ENCODE measurements at places on chromosomes 7 and 10.

DNA sequence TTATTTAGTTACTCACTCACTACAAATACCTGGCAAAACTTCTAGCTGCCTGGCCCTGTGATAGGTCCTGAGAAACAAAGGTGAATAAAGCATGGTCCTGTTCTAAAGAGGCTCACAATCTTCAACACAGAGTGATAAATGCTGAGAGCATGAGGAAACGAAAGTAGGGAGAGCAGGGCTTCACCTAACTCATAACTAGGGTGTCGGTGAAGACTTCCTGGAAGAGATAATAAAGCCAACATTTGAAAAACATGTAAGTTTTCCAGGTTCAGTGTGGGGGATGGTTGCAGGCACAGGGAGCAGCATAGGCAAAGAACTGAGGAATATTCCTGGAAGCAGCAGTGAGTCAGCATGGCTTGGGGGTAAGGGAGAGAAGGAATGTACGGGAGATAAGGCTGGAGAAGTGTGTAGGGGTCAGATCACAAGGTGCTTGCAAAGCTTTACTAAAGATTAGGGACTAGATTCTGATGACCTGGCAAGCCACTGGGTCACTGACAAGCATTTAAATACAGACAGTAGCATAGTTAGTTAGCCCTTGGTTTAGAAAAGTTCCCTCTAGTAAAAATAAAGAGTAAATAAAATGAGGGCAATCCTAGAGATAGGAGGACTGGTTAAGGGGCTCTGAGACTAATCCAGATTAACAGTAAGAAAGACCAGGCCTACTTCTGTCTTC lies 5.1 kb downstream of the KEL start:
- no peak for DNase-seq

DNA sequence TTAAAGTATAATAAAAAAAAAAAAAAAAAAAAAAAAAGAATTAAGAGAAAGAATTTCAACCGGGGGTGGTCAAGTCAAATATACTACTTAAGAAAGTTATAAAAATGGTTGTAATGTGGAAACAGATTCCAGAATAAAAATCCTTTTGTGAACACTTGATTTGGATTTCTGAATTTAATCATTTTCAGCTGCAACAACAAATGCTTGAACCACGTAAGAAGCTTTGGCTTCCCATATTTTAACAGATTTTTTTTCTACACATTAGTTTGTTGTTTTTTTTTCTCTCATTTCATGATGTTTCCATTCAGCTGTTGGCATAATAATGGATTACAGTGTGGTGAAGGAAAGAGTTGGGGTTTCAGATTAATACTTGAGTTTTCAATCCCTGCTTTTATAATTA lies 137.3 kb upstream of the AGR3 start:
- DNase-seq = no peak

GRCh38 chr7:2093215-2093842 lies 139.4 kb downstream of the MAD1L1 start:
- no peak for DNase-seq

DNA sequence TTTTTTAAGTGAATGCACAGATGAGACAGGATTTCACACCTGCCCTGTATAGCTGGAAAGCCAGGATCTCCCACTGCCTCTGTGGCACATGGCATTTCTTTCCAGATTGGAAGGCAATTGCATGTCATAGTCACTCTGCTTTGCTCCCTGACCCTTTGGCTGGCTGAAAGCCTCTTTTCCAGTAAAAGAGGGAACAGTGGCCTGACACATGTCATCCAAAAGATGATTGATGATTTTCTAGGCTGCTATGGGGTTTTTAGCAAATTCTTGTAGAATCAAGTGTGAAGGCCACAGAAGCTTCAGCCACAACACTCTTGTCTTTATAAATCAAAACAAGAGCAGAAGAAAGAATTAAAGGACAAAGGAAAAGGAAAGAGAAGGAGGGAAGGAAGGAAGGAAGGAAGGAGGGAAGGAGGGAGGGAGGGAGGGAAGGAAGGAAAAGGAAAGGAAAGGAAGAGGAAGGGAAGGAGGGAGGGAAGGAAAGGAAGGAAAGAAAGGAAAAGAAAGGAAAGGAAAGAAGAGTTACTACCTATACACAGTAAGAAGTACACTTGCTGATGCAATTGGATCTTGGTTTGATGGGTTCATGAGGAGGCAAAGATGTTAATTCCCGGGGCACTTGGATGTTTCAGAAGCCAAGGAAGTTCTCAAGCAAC lies 158.9 kb upstream of the FRMD4A start:
- no peak for DNase-seq

DNA sequence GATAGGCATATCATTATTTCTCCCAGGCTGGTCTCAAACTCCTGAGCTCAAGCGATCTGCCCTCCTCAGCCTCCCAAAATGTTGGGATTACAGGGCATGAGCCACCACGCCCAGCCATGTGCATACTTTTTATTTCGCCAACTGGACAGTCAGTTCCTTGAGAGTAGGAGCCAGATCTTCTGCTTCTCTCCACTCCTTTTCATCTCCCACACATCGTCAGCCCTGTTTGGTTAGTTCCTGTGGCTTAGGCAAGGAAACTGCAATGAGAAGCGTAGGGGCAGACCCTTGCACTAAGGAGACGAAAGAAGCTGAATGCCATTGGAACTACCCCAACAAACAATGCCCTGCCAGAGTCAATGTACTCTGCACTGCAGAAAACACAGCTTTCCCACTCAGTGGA lies 178.2 kb downstream of the TRIL start:
- no peak for DNase-seq

DNA sequence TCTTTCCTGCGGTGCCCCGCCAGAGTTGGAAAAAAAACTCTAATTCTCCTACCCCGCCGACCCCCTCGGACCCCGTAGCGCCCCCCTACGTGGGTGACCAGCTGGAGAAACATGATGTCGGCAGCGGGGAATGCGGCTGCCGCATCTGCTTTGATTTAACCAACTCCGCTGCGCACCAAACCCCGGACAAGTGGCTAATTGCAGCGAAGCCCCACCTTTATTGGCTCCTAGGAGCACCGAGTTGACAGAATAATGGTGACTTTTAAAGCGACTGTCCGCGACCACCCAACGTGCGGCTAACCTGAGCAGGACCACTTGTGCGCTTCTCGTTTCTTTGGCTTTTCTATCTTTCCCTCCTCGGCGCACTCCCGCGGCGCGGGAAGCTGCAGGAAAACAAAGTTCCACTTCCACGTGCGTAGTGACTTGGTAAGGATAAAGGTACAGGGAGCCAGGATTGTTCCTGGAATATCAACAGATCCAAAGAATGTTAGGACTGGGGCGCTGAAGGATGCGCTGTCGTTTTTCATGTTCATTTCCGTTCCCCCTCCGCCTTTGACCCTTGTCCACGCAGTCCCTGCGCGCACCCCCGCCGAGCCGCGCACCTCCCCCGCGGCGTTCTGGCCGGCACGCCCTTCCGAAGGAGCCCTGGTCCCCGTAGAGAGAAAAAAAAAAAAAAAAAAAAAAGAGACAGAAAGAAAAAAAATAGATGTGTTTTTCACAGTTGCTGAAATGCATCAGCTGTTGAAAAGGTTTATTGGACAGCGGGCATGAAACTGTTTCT lies 1.4 kb downstream of the WNT16 start:
- no peak for DNase-seq

DNA sequence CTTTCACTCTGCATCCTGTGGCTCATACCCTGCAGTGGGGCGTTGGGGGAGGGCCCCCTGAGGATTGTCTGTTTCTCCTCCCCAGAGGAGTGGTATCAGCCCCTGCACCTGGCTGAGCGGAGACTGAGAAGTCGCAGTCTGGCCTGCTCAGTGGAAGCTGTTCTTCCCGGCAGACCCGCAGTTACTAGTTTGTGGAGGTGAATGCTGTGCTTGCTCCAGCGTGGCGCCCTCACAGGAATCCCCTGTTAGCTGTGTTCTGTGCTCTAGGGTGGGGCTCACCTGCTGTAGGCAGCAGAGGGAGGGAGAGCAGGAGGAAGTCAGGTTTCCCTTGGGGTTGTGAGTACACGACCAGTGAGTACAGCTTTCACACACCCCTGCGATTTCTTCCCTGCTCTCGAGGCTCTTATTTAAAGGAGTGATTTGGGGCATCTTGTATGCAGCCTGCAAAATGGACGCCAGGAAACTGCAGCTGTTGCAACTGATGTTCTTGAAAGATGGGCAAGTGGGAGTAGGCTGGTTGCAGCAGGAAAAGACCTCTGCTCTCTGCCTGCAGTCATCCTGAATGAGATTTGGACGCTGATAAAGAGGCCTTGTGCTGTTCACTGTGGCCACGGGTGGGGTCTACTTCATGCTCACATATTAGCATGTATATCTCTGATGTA lies 66.4 kb downstream of the HK1 start:
- DNase-seq = no peak

DNA sequence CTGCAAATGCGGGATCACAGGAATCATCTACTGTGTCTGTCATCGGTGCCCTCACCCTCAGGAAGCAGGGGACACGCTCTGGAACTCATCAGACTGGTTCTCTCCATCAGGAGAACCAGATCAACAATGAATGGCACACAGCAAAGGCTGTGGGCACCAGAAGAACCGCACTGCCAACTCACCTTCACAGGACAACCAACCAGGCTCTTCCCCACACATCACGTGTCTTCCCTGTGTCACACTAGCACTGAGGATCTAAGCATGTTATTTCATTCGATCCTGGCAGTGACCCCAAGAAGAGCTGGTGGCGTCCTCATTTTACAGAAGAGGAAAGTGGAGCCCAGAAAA lies 106.1 kb downstream of the TNS3 start:
- DNase-seq = no peak

- no peak for DNase-seq
These were observed 24.4 kb downstream of the TRUB1 start for GRCh38 chr10:114962441-114962840.

GRCh38 chr10:11140963-11141362 lies 123.3 kb downstream of the CELF2 start:
- no peak for DNase-seq

- DNase-seq = no peak
These were observed 168.7 kb upstream of the ITGB1 start for GRCh38 chr10:33126742-33127141.

DNA sequence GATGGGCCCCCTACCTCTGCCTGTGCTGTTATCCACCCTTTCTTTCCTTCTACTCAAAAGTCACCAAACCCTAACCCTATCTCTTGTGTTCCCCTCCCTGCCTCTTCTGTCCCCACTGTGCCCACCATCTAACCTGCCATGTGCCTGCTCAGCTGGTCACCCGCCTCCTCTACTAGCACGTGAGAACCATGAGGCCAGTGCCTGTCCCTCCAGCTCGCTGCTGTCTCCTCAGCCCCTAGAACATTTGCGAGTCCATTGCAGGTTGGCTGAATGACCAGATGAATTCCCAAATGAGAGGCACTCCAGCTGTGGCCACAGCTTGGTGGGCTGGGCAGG lies 129.0 kb downstream of the ARHGAP22 start:
- peak; percentile 42 for DNase-seq

- no peak for DNase-seq
These were observed 133.8 kb upstream of the ZNF92 start for GRCh38 chr7:65239707-65240352.

GRCh38 chr7:105306298-105306748 lies 82.4 kb downstream of the SRPK2 start:
- DNase-seq = no peak

GRCh38 chr7:91265693-91266066 lies 1.4 kb downstream of the FZD1 start:
- no peak for DNase-seq

- no peak for DNase-seq
These were observed 624.8 kb downstream of the GRID1 start for GRCh38 chr10:85741626-85742300.

GRCh38 chr7:50303335-50304128 lies 984 bp upstream of the IKZF1 start:
- no peak for DNase-seq

GRCh38 chr10:59433720-59434428 lies 71.5 kb upstream of the FAM13C start:
- no peak for DNase-seq

GRCh38 chr10:115093776-115094408 lies 727 bp downstream of the ATRNL1 start:
- DNase-seq = no peak

DNA sequence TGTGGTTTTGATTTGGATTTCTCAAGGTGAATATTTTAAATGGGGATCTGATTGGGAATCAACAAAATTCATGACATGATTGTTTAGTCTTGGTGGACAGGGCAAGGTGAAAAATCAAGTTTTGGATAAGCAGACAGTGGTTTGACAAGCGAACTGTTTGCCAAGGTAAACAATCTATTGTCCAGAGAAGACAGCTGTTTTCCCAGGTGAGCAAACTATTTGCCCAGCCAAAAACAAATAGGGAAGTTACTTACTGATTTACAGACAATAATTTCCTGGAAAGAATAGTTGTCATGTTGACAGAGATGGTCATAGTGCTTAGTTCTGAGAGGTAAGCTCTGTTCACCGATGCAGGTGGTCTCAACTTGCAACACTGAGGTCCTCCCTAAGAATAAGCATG lies 94.0 kb upstream of the STEAP1B start:
- no peak for DNase-seq

GRCh38 chr7:77315182-77315591 lies 101.0 kb downstream of the GSAP start:
- DNase-seq = no peak

- DNase-seq = no peak
These were observed 333.6 kb upstream of the MAGI2 start for GRCh38 chr7:79787096-79787495.

DNA sequence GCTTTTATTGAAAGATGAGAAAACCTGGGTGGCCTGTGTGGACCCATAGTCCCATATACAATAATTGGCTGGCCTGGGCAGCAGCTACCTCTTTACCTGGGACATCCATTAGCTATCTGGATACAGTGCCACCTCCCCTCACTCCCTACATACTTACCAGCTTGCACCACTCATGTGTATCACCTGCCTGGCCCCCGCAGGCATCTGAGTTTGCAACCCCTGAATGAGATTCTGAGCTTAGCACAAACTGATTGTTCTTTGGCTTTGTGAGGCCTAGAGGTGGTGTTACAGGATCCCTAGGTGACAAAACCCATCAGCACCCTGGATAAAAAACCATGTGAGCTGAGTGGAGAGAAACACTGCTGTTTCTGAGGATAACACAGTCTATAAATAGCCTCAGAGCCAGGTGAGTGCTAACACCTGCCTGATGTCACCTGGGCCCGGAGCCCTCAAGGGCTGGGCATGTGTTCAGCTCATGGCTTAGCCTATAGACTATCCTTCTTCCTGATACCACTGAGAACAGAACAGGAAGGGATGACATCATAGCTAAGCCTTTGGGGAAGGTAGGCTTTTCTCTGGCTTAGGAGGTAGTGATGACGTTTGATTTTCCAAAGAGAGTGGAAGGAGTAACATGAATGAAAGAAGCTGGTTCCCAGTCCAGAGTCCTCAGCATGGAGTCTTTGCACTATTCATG lies 2.6 kb upstream of the PPIF start:
- DNase-seq = no peak

GRCh38 chr7:33730958-33731357 lies 174.4 kb upstream of the BMPER start:
- DNase-seq = no peak

- no peak for DNase-seq
These were observed 457.4 kb upstream of the SEMA3D start for GRCh38 chr7:85644272-85644671.

- no peak for DNase-seq
These were observed 12.5 kb downstream of the DYNC2I1 start for GRCh38 chr7:158868764-158869410.

Data from right atrium auricular region (tissue), 2 donors.